Esophagus muscularis mucosa (tissue), 4 donors: ENCODE measurements at places on chromosomes 16 and 17.

- DNase-seq: no peak
Measured at GRCh38 chr16:33877-34647, 19.3 kb downstream of the POLR3K start.

- DNase-seq: no peak
Measured at GRCh38 chr16:31572821-31573220, 45.1 kb downstream of the AHSP start.

DNA sequence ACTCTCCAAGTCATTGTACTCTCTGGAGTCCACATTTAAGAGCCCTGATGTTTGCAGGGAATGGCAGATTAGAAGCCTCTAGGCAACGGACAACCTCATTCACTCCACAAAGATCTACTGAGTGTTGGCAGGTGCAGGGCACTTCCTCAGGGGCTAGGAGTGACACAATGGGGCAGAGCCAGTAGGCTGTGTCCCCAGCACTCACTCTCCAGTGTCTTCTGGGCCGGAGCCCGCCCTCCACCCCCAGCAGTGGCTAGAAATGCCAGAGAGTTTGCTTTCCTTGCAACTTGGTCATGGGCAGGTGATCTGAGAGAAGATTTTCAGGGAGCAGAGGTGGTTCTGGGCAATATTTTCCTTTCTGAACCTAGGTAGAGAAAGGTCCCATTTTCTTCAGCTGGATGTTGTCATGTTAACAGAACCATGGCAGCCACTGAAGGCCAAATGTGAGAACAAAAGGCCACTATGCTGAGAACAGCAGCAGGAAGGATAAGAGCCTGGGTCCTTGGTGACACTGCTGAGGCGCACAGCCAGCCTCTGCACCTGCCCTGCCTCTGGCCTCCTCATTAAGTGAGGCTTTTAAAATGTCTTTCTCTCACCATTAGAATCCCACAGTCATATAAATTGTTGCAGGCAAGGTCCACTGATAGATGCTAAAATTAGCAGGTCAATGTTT is 96.2 kb downstream of the USP31 start:
- no peak for DNase-seq

GRCh38 chr17:40348562-40349476 is 15.7 kb downstream of the GJD3 start:
- DNase-seq: no peak

GRCh38 chr17:49511810-49512209 is 16.7 kb downstream of the NGFR start:
- no peak for DNase-seq

GRCh38 chr16:2963074-2963722 is 877 bp upstream of the KREMEN2 start:
- no peak for DNase-seq

DNA sequence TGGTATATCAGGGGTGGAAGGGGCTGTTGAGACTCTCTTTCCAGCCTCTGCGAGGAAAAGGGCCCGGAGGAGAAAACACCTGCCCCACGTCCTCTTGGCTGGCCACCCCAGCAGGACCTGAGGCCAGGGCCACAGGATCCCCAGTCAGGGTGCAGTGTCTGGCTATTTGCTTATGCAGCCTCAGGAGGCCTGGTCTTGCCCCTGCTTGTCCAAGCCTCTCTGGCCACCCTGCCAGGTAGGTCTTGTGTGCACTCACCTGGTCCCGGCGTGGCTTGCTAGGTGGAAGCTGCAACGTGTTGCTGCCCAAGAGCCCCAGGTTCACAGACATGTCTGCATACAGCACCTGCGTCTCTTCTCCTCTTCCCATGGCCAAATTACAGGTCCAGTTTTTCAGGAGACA is 549 bp downstream of the TMEM238L start:
- DNase-seq: no peak

GRCh38 chr17:8894673-8895578 is 27.5 kb upstream of the PIK3R6 start:
- no peak for DNase-seq

DNA sequence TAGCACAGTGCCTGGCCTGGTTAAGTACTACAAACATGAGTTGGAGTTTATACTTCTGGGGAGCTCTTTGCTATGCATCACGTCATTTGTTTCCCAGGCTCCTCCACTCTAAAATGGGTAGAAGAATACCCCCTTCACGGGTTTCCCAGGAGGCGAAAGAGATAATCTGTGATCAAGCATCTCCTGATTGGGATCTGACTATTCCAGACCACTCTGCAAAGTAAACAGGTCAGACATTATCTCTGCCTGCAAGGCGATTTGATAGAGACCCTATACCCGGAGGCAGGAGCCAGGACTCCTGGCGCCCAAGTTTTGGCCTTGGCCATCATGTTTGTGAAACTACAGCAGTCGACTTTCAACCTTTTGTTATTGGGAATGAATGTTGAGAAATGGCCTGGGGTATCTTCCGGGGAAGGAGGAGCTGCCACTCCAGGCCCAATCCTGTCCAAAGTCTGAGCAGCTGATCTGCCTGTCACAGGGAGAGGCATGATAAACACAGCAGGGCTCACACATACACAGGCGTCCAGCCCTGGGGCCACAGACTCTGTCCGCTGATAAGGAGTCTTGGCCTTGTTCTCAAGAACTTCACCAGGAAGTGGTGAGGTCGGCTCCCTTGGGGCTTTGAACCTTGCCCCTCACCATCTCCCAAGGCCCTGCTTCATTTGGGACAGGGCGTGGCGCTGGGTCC is 199.9 kb downstream of the MAF start:
- no peak for DNase-seq

DNA sequence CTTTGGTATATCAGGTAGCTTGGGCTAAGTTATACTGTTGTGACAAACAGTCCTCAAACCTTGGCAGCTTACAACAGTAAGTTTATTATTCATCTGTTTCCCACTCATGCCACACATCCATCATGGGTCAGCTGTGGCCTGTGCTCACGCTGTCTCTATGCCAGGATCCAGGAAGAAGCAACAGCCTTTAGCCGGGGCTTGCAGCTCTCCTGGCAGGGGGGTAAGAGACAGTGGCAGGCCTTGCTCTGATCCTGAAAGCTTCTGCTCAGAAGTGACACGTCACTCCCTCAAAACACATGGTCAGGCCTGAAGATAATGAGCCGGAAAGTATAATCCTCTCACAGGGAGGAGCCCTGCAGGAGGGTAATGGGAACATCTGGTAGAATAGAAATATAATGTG is 377.6 kb downstream of the CPPED1 start:
- DNase-seq: no peak

DNA sequence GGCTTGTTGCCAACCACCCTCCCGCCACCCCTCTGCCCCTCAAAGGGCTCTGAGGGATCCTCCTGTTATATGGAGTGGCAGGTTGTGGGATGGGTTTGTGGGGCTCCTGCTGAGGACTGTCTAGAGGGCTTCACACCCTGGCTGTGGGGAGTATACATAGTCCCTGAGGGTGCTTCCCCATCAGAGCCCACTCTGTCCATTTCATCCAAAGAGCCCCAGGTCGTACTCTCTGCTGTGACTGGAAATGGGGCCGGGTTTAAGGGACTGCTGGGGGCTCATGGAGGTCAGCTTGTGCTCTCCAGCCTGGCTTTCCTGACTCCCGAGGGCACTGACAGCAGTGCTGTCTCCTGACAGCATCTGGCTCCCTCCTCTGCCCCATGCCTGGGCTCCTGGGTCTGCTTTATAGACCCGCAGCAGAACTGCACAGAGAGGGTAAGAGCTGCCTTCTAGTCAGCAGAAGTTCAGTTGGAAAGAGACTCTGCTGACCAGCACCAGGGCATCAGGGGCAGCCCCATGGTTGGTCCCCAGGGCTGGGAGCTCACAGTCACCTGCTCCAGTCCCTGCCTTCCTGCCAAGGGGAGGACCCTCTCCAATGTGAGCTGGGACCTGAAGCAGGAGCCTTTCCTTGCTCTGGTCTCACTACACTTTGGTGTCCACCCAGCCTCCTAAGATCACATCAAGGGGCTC is 17.8 kb upstream of the TNS4 start:
- DNase-seq: no peak

- DNase-seq: no peak
Measured at GRCh38 chr17:66928949-66929348, 35.6 kb upstream of the CACNG4 start.

GRCh38 chr16:17171250-17172143 is 299.3 kb downstream of the XYLT1 start:
- DNase-seq: no peak

DNA sequence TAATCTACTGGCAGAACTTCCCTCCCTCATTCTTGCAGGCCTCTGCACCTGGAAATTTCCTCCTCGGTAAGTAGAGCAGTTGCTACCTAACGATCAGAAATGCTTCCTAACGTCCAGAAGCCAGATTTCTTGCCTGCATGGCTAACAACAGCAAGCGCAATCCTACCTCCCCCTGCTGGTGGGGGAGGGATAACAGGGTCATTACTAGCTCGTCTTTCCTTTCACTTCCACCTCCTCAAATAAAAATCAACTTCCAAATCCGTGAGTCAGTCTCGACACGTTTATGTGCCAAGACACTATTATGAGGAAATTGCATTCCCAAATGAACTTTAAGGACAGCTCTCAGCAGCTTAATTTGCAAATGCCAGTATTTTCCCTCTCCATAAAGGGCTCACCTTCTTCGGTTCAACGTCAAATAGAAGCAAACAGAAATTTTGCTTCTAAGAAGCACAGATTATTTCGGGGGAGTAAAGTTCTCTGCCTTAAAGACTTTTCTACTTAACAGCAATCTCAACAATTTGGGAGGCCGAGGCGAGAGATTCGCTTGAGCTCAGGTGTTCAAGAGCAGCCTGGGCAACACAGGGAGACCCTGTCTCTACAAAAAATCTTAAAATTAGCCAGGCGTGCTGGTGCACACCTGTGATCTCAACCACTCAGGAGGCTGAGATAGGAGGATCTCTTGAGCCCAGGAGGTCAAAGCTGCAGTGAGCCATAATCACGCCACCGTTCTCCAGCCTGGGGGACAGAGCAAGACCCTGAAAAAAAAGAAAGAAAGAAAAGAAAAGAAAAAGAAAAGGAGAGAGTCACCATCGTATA is 188.6 kb upstream of the PSMD7 start:
- no peak for DNase-seq

DNA sequence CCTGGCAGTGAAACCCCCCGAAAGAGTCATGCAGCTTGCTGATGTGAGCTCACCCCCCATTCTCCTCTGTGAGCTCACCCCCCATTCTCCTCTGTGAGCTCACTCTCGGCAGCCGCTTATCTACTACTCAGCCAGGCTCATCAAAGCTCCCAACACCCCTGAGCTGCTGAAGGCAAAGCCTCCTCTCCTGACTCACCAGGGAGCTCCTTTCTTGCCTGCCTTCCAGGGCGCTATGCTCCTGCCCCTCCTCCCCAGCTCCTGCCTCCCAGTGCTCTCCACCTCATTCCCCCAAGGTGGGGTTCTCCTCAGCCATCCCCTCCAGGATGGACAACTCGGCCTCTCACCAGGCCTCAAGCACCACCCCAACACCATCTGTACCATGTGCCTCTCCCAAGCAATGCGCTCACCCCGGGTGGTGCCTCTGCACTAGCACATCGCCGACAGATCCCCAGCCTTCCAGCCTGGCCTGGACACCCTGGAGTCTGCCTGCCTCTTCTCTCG is 27.7 kb upstream of the FAAP100 start:
- DNase-seq: no peak
